Astrocyte of the hippocampus (primary cell): ENCODE measurements at places on chromosomes 6 and 20.
A peak's percentile ranks its signal among the peaks of the same experiment; 100 is the strongest.

DNA sequence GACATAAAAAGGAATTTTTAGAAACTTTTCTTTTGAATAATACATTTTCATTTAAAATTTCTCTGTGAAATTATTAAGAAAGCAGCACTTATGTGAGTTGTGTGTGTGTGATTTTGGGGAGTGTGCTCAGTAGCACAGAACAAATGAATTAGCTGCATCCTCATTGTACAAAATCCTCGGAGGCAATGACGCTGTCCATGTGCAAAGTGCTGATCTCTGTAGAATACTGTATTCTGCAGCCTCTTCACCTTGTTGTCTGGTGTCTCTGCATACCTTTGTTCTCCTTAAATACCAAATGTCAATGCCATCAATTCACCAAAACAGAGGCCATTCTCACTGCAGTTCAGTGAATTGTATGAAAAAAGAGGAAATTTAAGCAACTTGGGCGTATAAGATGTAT, 838.4 kb downstream of the QKI start:
- DNase-seq, result peak; percentile 58

- no peak for DNase-seq
These were observed 43.6 kb upstream of the DEFB112 start for GRCh38 chr6:50093116-50093937.

GRCh38 chr20:49981218-49982071, 1.3 kb upstream of the SNAI1 start:
- no peak for DNase-seq

- DNase-seq, result no peak
These were observed 59.4 kb downstream of the CD164 start for GRCh38 chr6:109322825-109323224.

DNA sequence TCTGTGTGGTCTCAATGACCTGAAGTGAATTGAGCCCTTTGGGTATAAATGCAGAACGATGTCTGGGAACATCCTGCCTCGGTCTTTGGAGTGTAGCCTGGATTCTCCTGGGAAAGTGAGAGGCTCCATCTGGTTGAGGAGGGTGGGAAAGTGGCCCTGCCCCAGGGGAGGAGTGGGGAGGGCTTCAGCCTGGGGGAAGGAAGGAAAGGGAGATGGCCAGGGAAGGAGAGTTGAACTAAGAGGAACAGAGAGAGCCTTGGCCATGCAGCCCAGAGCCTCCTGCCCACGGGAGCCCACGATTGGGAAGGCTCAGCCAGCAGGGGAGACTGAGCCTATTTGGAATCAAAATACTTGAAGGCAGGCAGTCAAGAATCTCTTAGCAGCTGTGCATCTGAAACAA, 2.3 kb upstream of the EPB41L1 start:
- DNase-seq, result no peak

- no peak for DNase-seq
These were observed 3.1 kb downstream of the DSP start for GRCh38 chr6:7544597-7544996.

GRCh38 chr20:23248461-23248882, 102.1 kb upstream of the NXT1 start:
- DNase-seq, result no peak

GRCh38 chr6:154463573-154464419, 46.7 kb downstream of the CNKSR3 start:
- no peak for DNase-seq
